Cardiac muscle cell (in vitro differentiated cells and primary cell): ENCODE measurements at places on chromosomes 1 and 21. TPM values are rescaled to one million over a fixed set of nuclear protein-coding genes. Genes with fewer than 3 reads are reported as not detected.

KCNK1 gene
- 1.8 and 3.7 TPM in 2 replicates for total RNA-seq

CDCA8 gene
- total RNA-seq: 4.4 and 30.8 TPM in 2 replicates

DNA sequence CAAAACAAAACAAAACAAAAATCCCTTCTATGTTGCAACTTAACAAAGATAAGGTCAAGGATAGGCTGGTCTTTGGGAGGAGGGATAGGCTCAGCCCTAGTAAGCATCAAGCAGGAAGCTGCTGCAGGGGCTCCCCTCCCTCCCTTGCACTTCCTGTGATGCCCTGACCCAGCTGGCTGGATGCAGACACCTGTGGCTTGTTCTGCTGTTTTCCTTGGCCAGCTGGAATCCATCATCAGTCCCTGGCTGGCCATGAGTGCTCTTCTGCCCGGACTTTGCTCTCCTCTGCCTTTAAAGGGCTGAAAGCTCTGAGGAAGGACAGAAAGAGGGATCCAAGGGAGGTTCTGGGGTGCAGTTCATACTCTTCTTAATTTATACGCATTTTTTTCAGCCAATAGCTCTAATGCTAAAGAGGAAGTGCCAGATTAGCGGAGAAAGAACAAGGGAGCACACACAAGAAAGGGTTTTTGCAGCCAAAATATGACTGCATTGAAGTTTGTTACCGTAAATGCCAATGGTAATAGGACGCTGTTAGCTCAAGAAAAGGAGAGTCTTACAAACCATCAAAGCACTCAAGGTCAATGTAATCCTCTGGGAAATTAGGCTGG is 19.9 kb upstream of the UBE2U start:
- no peak for DNase-seq

- DNase-seq: no peak
These were observed 10.1 kb upstream of the ABCA4 start for GRCh38 chr1:94130851-94131595.

GRCh38 chr1:60431593-60431992 is 358.0 kb upstream of the C1orf87 start:
- peak; percentile 38 for DNase-seq
